ENCODE measurements at places on chromosomes 16 and 17.

- peak; percentile 25 for DNase-seq
Measured at GRCh38 chr16:66662445-66663194, 33.9 kb downstream of the CMTM4 start.

DNA sequence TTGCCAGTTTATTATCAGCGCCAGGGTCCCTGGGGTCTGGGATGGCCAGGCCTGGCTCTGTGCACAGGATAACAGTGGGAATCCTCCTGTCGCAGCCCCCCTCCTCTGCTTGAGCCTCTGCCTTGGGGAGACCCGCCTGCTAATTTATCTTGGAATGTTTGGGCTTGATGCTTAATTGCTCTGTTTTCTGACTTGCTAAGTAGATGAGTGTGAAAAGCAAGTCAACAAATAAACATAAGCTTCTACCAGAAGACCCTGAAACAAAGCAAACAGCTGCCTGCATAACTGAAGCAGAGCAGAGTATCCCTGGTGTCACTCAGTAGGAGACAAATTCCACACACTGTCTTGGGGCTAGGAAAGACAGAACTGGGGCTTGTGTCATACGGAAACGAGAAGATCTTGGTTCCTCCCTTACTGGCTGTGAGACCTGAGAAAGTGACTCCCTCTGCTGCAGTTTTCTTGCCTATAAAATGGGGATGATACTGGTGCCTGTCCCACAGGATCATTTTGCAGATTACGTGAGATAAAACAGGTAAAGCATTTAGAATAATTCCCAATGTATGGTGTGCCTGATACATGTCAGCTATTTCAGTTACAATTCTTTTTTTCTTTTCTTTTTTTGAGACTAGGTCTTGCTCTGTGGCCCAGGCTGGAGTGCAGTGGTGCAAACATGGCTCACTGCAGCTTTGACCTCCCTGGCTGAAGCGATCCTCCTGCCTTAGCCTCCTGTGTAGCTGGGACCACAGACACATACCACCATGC is 44.8 kb upstream of the IRX3 start:
- no peak for DNase-seq

DNA sequence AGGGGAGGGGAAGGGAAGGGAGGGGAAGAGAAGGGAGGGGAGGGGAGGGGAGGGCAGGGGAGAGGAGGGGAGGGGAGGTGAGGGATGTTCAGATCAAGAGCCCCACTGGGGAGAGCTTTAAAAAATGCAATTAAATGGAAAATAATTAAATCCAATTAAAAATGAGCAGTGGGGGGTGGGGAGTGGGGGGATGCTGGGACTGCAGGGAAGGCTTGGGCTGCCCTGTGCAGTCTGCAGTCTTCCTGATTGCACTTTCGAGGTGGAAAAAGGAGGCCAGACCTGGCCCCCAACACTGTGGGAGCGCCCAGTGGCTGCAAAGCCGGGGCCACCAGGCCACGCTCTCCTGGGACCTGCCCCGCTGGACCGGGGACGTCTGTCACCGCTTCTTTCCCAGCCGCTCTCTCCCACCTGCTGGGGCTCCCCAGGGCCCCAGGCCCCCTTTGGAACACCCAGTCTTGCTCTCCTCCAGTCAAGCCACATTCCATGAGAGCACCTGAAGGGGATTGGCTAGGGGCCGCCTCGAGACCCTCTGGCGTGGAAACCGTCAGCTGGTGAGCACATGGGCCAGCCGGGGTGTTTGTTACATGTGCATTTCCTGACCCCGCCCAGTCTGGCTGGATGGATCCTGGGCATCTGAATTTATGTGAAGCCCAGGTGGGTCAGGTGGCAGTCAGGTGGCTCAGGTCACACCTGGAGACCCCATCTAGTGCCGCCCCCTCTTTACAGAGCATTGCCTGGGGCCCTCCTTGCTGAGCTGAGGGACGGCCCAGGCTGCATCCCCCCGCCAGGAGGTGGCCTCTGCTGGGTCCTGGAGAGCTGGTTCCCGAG is 37.6 kb upstream of the CBFA2T3 start:
- DNase-seq = no peak

DNA sequence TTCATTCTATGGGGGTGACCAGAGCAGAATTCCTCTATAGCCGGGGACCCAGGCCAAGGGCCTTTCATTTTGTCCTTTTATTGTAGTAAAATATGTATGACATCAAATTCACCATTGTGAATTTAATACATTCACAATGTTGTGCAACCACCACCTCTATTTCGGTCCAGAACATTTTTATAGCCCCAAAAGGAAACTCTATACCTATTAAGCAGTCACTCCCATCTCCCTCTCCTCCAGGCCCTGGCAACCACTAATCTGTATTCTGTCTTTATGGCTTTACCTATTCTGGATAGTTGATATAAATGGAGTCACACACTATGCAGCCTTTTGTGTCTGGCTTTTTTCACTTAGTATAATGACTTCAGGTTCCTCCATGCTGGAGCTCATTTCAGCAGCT is 9.7 kb upstream of the TNS4 start:
- no peak for DNase-seq

DNA sequence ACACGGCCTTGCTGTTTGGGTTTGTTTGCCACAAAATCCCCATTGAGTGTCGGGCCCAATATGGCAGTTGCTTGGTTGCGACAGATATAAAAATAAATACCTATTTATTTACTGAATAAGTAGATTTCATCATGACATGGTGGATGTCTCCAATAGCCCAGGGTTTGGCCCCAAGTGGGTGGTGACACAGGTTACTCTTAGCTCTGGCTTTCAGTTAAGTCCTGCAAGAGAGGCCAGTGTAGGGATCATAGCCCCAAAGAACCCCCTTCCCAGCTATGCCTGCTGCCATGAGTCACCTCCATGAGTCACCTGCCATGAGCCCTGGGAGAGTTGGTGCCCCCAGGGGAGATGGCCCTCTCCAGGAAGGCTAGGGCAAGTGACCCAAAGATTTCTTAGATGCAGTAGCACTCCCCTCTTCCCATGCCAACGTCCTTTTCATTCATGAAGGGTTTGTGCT is 78.7 kb upstream of the LGALS9 start:
- DNase-seq = no peak

GRCh38 chr16:52069866-52070265 is 477.1 kb downstream of the TOX3 start:
- DNase-seq = peak; percentile 1

DNA sequence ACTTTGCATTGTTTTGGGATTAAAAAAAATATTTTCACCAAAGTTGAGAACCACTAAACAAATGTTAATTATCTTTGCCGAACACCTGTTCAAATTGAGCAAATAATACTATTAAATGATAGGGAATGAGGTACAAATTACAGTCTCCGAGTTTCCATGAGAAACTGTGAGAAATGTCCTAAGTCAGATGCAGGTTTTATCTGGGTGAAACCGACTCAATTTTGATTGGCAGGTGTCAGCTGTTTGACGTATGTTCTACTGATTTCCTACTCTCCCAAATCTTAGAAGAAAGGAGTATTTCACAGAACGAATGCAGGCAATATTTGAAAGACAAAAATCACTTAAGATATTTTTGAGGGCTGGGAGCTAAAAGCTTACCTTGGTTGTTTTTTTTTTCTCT is 622.0 kb upstream of the GOT2 start:
- no peak for DNase-seq

All from hematopoietic multipotent progenitor cell treated with erythropoietin and hydrocortisone succinate and interleukin-3 and kit ligand, for 8 days (in vitro differentiated cells).